Foreskin fibroblast (primary cell): ENCODE measurements at places on chromosomes 5 and 9.

DNA sequence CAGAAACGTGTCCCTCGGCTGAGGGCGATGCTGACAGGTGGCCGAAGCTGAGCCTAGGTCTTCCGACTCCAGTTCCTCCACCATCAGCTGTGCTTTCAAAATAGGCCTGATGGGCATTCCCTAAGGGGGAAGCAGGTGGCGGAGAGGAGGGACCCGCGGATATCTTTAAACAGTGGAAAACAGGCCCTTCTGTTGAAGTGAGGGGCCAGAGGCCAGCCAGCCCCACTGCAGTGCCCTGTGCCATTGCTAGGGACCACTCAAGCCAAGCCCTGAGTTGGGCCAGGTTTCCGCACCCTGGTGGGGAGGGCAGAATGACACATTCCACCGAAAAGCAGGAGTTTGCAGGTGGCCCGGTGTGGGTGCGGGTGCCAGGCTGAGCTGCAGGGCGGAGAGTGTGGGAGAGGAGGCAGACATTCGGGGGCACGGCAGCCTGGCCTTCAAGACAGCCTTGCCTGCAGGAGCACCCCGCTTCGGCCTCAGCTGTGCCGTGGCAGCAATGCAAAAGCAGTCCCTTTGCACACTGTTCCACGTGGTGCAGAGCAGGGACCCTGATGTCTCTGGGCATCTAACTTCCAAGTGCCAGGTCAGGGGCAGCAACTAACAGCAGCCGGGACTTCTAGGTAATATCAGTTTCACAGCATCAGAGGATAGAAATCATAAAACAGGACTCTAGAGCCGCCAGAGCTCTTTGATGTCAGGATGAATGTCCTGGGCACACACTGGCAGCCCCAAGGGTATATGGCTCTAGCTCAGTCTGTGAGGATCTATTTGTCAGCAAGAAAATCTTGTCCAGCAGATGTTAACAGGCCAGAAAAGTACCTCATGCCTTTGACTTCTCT, 17.2 kb downstream of the HNRNPH1 start:
- DNase-seq = peak; percentile 15

DNA sequence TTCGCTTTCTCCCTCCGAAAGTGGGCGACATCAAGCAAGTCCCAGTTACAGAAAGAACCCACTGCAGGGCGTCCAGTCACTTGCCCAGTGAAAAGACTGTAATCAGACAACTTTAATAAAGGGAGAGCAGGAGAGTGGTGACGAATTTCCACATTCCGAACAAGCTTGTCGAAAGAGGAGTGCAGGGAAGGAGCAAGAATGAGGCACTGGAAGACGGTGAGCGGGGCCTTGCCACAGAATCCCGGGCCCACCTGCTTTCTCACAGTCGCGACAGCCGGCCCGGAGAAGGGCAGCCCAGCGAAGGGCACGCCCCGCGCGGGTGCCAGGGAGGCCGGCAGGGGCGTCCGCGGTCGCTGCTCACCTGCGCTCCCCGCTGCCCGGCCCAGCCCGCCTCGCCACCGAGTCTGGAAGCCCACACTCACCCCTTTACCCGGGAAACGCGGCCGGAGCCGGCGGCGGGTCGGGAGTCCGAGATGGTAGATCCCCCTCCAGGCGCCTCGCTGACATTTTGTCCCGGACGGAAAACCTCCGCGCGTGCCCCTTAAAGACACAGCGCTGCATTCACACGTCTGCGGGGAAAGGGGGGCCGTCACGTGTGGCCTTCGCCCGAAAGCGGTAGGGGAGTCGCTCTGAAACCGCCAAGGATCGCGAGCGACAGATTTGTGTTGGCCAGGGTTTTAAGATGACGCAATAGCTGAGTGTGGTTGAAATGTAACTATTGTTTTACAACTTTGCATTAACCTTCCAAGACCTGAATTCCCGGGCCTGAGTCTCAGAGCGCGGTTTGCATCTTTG, at the start of gene ZBED3:
TSS of gene ZBED3 (minus strand) at position 597 of the 795 bp plus-strand sequence. CDS start 9,407 bp downstream, outside the sequence.
- DNase-seq = peak; percentile 91

GRCh38 chr9:107742531-107743309, 253.2 kb upstream of the KLF4 start:
- no peak for DNase-seq

DNA sequence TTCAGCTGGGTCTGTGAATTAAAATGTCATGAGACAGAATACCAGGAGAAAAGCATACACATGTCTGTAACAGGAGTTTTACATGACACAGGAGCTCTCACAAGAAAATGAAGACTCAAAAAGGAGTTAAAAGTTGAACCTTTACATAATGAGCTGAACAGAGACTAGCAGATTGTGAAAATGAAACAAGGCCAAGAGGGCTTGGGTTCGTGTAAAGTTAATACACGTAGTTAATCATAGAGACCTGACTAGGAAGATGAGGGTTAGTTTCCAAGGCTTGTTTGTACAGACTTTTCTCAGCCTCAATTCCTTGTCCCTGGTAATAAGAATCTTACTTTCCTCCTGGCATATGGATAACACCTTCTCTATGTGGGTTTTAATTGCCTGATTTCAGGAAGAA, 1294.0 kb downstream of the MAT2B start:
- DNase-seq = no peak

GRCh38 chr9:76676857-76677256, 87.4 kb upstream of the PCA3 start:
- DNase-seq = no peak

DNA sequence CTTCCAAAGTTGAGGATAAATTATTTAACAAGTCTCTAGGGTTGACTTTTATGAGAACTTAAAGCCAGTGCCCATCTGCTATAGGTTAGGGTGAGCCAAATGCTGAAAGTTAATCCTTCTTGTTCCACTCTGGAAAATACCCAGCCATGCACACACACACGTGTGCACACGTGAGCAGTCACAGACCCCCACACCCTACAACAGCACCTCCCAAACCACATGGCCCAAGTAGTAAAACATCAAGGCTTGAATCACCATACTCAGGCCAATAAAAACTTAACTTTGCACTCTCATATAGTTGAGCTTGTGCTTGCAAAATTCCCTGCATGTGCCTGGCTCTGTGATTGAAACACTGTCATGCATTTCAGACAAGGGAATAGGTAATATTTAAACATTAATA, 467.6 kb downstream of the ARHGEF28 start:
- DNase-seq = no peak

- no peak for DNase-seq
These were observed 45.6 kb downstream of the DAPK1 start for GRCh38 chr9:87543251-87543650.

DNA sequence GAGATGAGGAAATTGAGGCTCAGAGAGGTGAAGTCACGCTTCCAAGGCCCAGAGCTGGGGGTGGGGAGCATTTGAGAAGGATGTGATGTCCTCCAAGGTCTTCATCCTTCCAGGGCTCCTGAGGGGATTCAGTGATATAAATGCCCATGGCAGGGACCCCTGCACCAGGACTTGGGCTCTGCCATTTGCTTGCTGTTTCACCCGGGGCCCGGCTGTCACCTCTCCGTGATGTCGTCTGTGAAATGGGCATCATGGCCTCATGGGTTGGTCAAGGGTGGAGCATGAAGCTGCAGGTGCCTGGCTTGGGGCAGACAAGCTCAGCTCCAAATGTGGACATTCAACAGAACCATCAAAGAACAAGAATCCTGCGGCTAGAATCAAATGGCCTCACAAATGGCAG, 253.1 kb downstream of the PBX3 start:
- no peak for DNase-seq

- no peak for DNase-seq
These were observed 109.4 kb downstream of the CDC42SE2 start for GRCh38 chr5:131373265-131373664.

GRCh38 chr5:136722086-136722485, 356.7 kb upstream of the TRPC7 start:
- no peak for DNase-seq

GRCh38 chr9:111601237-111602018, 2.0 kb upstream of the PTGR1 start:
- peak; percentile 24 for DNase-seq

GRCh38 chr5:167950126-167950721, 341.2 kb upstream of the WWC1 start:
- DNase-seq = no peak

DNA sequence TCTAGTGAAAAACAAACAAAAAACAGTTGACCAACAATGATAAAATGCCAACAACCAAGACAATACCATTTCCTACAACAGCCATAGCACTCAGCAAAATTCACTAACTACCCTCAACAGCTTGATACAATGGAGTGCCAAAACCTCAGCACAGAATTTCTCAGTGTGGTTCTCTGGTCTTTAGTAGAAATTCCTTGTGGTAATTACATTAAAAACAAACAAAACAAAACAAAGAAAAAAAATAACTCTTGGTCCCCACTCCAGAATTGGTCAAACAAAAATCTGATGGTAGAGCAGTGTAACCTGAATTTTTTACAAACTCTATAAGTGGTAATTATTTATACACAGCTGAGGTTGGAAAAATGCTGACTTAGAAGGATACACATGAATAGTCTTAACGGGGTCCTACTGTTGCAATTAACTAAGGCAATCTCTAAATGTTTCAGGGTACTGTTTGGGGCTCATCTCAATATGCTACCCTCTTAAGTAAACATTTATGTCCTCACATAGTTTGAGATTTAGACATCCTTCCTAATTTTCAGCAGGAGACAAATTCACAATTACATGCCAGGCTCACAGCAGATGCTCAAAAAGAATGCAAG, 13.8 kb downstream of the CSNK1A1 start:
- no peak for DNase-seq

GRCh38 chr5:147713550-147714295, 68.8 kb downstream of the JAKMIP2 start:
- DNase-seq = no peak

DNA sequence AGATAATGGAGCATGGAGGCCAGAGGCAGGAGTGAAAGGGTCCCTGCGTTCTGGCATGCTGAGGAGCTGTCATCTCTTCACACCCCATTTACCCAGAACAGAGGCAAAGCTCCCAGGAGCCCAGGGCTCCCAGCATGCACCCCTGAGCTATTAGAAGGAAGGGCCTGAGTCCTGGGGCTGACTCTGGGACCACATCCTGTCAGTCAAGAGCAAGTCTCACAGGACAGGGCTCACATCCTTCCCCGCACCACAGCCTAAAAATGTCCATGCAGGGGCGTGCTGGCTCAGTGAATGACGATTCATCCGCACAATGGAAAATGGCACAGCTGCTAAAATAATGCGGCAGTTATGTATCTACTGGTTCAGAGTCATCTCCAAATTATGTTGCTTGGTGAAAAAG, 31.4 kb downstream of the CAMK2A start:
- no peak for DNase-seq
